ENCODE measurements at places on chromosomes 6 and 20.

DNA sequence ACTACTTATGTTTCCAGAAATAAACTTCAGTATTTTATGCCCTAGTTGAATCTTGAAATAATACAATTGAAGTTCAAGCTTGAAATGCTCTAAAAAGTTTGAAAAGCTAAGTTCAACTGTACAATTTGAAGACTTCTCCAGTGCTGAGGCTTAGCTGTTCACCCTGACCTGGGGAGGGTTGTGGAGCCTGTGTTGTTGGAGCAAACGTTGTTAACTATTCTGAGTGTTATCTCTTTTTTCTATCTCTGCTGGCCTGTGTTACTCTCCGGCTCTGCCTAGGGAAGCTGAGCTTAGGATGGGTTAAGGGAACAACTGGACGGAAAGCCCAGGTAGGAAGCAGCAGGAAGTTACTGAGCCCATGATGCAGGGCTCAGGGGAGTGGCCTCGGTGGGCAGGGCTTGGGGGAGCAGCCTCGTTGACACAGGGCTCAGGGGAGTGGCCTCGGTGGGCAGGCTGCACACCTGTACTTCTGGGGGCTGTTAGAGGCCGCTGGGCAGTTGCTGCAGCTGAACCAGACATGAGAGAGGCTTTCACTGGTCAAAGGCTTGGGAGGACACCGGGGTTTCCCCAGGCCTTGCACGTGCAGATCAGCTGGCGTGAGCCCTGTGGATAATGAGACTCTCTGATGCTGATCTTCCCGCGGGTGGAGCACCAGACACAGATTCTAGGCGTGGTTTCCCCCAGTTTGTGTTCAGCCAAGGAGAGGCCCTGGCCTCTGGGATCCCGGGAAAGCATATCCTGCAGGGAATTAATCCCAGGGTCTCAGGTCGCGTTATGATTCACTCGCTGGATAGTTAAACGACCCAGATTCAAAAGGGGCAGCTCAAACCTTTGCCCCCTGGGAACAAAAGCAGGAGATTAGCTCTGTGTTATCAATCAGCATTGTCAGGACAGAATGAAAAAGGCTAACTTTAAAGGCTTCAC lies 58.9 kb downstream of the ERMARD start:
- DNase-seq, result no peak

DNA sequence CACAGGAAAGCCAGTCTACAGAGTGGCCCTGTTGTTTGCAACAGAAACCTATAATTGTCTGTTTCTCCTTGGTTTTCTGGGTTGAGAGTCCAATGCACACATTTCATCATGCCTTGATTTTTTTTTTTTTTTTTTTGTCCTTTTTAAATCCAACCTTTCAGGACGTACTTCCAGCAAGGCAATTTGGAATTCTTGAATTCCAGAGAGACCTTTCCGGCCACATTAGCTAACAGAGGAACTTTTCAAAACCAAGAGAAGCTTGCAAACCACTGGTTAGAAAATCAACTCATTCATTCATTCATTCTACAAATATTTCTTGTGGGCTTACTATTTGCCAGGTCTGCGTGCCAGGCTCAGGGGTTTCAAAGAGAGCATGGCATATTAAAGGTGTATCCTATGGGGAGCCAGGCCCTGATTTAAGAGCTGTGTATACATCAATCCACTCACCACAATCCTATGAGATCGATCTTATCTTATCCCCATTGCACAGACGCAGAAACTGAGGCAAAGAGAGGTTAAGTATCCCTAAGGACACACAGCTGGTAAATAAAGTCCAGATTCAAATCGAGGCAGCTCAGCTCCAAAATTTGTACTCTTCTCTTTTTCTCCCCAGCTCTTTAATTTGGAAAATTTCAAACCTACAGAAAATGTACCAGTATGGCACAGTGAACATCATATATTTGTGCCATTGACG lies 43.0 kb downstream of the EYA2 start:
- no peak for DNase-seq

GRCh38 chr6:4888841-4889240 lies 112.6 kb downstream of the CDYL start:
- DNase-seq, result peak; percentile 44

DNA sequence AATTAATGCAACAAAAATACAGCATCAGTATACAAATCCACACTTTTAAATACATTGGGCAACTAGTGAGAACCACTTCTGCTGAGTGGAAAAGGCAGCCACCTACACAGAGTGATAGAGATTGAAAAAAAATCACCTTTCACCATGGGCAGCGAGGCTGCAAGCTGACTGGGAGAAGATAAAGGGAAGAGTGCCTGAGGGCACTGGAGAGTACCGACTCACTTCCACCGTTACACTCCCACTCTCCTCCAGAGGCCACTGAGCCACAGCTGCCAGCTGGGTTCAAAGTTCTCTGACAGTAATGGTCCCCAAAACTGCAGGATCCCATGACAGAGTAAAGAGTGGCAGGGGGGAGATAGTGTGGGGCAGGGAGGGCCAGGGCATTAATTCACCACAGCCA lies 24.1 kb downstream of the PXT1 start:
- DNase-seq, result no peak

- DNase-seq, result no peak
These were observed 32.6 kb downstream of the TFAP2A start for GRCh38 chr6:10382322-10382721.

- peak; percentile 0 for DNase-seq
These were observed 315.1 kb downstream of the EPHA7 start for GRCh38 chr6:93104195-93104817.

- no peak for DNase-seq
These were observed 42.4 kb downstream of the TNFRSF21 start for GRCh38 chr6:47267301-47267700.

DNA sequence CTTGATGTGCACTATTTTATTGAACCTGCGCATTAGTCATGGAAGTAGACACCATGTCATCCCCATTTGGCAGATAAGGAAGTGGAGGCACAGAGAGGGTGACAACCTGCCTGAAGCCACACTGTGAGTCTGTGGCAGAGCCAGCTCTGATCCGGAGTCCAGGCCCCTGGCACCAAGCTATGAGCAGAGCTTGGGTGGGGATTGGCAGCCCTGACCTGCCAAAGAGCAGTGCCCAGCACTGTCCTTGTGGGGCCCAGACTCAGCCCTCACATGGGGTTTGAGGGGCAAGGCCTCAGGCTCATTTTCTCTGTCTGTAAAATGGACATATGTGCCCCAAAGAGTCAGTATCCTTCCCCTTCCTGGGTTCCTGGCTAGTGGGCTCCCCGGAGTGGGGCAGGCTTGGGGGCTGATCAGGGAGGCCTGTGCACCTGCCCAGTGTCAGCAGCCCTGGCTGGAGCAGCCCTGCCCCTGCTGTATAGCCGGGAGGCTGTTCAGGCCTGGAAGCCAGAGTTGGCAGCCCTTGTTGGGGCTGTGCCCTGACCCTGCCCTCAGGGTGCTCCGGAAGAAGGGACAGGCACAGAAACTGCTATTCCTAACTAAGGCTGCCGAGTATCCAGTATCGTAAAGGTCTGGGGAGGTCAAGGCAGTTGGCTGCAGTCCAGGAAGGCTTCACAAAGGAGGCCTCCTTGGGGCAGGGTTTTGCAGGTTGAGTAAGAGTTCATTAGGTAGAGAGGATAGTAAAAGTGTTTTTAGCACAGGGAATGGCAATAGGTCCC lies 38.7 kb downstream of the TGM2 start:
- DNase-seq, result peak; percentile 30

DNA sequence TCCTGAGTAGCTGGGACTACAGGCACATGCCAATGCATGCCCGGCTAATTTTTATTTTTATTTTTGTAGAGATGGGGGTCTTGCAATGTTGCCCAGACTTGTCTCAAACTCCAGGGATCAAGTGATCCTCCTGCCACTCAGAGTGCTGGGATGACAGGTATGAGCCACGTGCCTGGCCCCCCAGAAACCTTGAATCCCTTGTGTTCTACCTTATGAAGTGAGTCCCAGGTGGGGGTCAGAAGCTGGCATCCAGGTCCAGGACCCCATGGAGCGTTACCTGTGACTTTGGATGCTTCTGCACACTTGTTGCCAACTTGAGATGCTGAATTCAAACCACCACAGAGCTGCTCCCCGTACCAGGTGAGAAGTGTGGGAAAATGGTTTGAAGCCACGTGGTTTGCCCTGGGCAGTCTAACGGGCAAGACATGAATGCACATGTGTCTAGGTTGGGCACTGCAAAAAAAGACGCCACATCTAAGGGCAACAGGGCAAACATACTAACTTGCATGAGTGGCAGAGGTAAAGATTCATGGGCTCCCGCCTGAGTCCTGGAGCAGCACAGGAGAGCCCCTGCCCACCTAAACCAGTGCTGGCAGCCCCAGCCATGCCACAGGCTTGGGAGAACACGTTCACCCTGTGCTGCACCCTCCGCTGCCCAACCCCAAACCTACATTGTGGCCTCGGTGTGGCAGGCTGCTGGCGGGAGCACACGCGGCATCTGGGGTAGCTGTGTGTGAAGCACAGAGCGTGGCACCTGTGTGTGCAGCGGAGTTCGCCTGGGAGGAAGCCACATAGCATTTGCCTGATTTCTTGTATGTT lies 101.2 kb downstream of the JPH2 start:
- DNase-seq, result no peak

DNA sequence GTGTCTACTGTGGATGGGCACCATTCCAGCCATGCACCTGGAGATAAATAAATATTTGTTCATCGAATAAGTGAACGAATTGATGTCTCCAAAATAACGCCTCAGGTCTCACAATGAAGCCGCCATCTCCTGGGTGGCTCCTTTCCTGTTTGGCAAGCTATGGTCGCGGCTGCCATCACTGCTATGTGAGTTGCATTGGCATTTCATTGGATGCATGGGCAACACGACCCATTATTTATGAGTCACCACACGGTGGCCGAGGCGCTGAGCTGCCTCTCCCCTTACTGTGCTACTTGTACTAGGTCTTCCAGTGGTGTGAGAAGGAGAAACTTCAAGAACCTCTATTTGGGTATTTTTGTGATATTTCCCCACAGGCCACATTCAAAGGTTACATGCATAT lies 21.3 kb upstream of the PDE10A start:
- DNase-seq, result no peak

- no peak for DNase-seq
These were observed 68.9 kb upstream of the SLC22A16 start for GRCh38 chr6:110545081-110545872.

DNA sequence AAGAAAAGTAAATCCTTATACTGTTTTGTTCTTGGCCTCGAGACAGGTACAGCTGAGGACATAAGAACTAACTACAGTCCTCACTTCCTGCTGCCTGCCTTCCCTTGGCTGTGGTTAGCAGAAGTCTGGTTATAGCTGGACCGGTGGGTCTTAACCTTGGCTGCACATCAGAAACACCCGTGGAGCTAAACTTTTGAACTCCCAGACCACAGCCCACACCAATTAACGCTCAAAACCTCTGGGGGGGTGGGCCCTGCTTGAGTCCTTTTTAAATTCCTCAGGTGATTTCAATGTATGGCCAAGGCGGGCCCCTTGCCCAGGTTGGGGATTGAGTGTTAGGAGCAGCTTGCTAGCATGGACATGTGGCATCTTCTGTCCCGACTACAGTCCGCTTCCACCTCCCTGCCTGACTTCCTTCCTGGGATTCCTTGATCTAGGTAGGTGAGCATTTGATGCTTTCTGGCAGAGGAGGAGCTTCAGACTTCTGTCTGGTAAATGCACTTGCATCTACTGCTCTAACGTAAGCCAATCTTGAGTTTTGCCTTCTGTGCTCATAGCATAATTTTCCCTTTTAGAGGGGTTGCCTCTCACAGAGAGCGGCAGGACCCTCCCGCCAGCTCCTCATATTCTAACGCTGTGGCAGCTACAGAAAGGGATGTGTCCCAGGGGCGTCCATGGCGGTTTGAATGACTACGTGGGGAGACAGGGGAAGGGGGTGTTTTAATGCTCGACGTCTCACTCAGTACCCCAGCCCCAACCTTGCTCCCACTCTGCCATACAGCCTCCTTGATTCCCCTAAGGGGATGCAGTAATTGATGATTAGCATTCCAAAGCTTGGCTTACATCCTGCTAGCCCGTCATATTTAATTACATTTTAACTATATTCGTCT lies 390.1 kb downstream of the ZFAND3 start:
- no peak for DNase-seq

GRCh38 chr20:19673575-19673974 lies 84.5 kb upstream of the RIN2 start:
- DNase-seq, result no peak

DNA sequence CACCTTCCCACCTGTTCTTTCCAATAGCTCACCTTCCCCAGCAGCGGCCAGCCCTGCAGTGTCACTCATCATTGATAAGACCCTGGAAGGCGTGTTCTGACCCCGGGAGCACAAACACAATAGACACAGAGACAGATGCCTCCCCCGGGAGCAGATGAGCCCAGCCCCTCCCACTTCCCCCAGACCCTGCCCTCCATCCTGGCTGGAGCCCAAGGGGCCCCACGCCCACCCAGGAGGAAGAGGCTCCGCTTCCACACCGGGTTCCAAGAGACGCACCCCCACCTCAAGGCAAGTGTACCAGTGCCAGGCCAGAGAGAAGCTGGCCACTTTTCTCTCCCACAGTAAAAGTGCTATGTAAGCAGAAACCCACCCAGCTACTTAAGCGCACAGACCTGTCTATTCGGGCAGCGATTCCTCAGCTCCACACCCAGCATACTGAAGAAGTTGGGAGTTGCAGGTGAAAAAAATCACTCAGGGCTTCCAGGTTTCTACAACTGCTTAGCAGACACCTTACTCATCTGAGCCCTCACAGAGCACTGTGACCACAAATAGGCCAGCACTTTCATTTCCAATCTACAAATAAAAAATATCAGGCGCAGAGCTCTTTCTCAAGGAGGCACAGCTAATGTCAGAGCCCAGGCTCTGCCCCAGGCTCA lies 93.4 kb upstream of the NXT1 start:
- no peak for DNase-seq

DNA sequence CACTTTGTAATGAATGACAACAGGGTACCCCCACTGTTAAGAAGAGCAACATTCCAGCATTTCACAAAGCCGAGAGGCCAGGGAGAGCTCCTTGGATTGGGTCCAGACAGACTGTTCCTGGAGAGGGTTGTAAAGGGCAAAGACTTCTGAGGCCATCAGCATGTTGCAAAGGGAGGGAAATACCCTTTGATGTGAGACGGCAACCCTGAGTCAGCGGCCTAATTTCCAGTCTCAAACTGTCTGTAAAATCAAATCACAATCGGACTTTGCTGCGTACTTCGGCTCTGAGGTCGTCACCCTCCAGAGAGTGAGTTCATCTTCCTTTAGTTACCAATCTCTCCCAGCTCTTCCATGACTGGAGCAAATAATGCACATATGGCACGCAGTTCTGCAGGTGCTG lies 101.0 kb upstream of the DTNBP1 start:
- DNase-seq, result peak; percentile 27

GRCh38 chr20:7883309-7883708 lies 56.9 kb downstream of the HAO1 start:
- DNase-seq, result no peak

DNA sequence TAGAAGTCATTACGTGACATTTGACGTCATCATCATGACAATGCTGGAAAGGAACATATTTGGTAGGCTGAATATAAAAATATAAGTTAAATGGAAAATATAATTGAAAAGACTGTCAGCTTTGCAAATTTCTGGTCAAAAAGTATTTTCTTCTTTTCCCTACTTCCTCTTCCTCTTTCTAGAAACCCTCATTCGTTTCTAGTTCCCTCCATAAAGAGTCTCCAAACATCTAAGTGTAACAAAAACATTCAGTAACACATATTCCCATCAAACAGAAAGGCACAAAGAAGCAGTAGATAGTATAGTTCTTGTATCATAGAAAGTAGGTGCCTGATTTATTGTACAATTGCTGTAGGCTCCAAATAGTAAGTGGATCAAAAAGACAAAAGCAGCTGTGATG lies 150.8 kb upstream of the FAM83B start:
- DNase-seq, result no peak

Measured in fibroblast of pulmonary artery (primary cell).